NCI-H526 (cell line): ENCODE measurements at places on chromosomes 11 and 22.

GRCh38 chr11:47057365-47057764, 119.3 kb downstream of the ARFGAP2 start:
- DNase-seq = no peak

DNA sequence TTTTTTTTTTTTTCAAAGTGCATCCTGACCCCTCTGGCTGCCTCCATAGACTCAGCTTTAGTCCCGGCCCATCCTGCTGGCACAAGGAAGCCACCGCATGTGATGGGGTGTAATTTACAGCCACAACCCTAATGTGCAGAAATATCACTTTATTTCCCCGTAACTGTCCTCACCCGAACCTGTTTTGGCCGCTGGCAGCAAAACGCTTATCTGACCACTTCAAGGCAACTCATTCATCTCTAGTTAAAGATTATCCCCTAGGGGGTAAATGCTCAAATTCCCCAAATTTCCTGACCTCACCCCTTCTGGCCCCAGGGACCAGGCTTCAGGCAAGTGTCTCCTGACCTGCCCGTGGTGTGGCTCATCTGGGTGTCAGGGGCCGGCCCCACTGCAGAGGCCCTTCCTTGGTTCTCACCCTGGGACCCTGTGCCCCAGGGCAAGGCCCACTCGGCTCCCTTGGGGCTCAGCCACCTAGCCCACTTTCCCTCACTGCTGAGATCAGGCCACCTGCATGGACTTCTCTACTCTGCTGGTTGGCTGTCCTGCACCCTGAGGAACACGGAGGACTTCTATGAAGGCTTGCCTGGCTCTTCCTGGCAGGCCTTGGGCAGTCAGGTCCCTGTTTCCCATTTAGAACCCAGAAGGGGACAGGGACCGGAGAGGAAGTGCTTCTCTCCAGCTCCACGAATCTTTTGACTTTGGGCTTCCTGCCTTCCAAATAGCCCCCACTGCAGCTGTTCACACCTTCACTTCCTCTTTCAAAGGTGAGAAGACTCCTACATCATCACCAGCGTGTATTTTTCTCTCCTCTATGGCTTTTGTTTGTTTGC, 53.3 kb downstream of the WNT11 start:
- DNase-seq = no peak

GRCh38 chr22:50061824-50062355, 3.8 kb upstream of the TTLL8 start:
- DNase-seq = no peak

- DNase-seq = no peak
Measured at GRCh38 chr11:4979036-4979435, 15.6 kb upstream of the OR51L1 start.

DNA sequence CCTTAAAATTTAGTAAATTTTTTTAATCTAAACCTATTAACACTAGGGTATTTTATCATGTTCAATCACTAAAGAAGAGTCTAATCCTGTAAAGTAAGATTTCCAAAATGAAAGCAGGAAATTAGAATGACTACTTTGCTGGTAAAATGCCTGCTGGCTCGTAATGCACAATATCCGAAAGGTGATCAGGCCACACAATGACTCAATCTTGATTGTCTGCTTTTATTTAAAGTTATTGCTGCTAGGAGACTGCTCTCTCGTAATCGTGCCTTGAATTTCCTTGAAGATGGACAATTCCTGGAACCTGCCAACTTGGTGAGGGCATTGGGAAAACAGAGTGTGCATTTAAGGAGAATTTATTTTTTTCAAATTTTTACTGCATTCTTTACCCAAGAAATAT, 1786.5 kb upstream of the RAG2 start:
- no peak for DNase-seq

DNA sequence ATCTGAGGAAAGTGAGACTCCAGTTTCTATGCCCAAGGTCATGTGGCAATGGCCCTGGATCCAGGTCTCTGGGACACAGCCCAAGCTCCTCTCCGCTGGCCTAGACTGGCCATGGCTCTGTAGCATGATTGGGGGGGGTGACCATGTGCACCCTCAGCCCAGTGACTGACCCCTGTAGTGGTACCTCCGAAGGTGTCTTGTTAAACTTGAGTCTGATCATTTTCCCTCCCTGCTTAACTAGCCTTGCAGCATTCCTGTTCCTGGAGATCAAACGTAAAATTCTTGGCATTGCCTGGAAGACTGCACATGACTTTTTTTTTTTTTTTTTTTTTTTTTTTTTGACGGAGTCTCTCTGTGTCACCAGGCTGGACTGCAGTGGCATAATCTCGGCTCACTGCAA, 1116.0 kb downstream of the TBC1D22A start:
- no peak for DNase-seq

GRCh38 chr11:61009392-61010275, 38.2 kb downstream of the CD6 start:
- DNase-seq = no peak

DNA sequence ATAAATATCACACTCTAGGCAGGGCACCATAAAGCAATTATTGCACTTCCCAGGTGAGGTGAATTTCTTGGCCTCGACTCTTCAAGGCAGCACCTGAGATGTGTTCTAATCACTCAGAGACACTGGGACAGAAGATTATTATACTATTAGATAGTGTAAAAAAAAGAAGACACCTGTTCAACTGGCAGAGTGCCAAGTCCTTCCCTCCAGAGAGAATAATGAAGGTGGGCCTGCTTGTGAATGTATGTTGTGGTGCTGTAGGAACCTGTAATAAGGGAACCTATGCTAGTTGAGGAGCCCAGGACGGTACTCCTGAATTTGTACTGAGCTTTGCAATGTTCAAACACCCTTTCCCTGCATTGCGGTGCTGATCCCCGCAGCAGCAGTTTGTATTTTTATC, 107.5 kb downstream of the NXPE2 start:
- DNase-seq = peak; percentile 37

GRCh38 chr11:91513734-91514133, 710.9 kb upstream of the FAT3 start:
- no peak for DNase-seq

- DNase-seq = peak; percentile 36
Measured at GRCh38 chr11:4863876-4864275, 14.9 kb upstream of the OR51S1 start.

- no peak for DNase-seq
Measured at GRCh38 chr11:69156235-69156639, 502 bp downstream of the SMIM38 start.

GRCh38 chr11:68398995-68399851, 61.3 kb upstream of the PPP6R3 start:
- no peak for DNase-seq

DNA sequence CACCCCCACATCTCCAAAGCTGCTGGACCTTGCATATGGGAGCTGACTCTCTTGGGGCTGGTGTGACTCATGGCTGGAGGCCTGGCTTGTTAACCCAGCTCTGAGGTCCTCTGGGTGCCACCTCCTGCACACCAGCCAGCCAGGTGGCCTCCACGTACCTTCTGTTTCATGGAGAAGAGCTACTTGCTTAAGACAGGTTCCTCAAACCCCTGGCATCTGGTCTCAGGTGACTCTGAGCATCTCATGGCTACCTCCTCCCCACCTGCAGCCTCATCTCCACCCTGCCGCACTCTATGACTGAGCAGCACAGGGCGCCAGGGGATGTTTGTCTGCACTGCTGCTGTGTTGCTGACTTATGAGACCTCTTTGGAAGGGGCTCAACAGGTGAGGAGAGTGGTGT, 55.7 kb downstream of the BCR start:
- DNase-seq = no peak

DNA sequence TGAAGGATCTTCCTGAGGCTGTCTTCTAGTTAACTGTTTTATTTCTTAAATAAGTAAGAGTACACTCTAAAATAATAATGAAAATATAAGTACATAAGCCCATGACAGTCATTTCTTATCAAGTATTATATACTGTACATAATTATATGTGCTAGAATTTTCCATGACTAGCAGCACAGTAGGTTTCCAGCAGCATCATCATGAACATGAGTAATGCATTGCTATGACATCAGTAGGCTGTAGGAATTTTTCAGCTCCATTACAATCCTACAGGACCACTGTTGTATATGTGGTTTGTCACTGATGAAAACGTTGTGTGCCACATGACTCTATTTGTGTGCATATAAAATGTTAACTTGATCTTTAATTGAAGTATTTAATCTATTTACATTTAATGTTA, 22.0 kb downstream of the ZNF202 start:
- DNase-seq = no peak

GRCh38 chr11:93655581-93656255, 5.8 kb upstream of the CEP295 start:
- DNase-seq = no peak

- DNase-seq = no peak
Measured at GRCh38 chr11:26626346-26626745, 54.3 kb upstream of the MUC15 start.

- DNase-seq = no peak
Measured at GRCh38 chr22:38984224-38984623, 2.1 kb downstream of the APOBEC3B start.

GRCh38 chr22:20455709-20456063, 18.1 kb upstream of the SCARF2 start:
- no peak for DNase-seq

DNA sequence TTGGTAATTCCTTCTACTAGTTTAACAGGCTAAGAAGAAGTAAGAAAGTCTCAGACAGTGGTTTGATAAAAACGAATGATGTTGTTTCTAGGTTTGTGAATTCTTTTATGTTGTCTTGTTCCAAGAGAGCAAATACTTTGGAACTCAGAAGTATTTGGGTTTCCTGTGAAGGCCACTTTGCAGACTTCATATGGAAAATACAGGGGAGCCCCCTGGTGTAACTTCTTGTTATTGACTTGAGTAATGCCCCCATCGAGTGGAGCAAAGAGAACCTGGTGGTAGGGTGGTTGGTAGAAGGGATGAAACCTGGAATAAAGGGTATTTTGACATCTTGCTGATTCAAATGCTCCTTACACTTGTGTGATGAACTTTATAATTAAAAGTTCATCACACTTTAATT, 40.0 kb upstream of the PTH start:
- DNase-seq = peak; percentile 57

- DNase-seq = no peak
Measured at GRCh38 chr11:34134765-34135164, 29.3 kb downstream of the NAT10 start.

- DNase-seq = peak; percentile 28
Measured at GRCh38 chr22:39496131-39496838, 5.8 kb upstream of the MIEF1 start.

GRCh38 chr11:72617080-72617762, 57.0 kb downstream of the PDE2A start:
- no peak for DNase-seq

GRCh38 chr22:46462726-46463371, 74.6 kb downstream of the CELSR1 start:
- no peak for DNase-seq

- DNase-seq = no peak
Measured at GRCh38 chr11:67007126-67007525, 15.8 kb upstream of the SYT12 start.

- no peak for DNase-seq
Measured at GRCh38 chr11:130999992-131000770, 83.9 kb upstream of the SNX19 start.

DNA sequence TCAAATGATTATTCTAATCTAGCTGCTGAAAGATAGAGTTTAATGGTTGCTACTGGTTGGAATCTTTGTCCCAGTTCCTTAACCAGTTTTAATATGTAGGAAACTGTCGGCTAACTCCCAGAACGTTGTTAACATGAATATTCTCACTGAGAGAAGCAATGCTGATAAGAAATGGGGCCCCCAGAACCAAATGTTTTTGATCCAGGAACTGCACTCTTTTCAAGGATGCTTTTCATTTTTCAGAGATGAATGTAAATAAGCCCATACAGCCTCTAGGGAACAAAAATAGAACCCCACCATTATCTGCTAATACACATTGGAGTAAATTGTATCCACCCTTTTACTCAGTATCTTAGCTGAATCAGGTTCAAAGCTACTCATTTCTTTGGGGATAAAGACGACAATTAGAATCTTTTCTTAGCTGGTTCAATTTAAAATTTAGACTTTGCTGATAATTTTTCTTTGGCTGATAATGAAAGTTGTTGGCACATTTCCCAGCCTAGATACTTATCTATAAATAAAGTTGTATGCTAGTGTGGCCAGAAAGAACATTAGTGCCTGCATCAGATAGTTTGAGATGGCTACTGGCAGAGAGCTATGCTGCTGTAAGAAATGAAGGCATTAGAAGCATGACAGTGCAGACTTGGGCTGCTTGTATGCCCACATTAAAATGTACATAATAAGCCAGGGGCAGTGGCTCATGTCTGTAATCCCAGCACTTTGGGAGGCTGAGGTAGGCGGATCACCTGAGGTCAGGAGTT, 323.3 kb upstream of the PDGFD start:
- no peak for DNase-seq

DNA sequence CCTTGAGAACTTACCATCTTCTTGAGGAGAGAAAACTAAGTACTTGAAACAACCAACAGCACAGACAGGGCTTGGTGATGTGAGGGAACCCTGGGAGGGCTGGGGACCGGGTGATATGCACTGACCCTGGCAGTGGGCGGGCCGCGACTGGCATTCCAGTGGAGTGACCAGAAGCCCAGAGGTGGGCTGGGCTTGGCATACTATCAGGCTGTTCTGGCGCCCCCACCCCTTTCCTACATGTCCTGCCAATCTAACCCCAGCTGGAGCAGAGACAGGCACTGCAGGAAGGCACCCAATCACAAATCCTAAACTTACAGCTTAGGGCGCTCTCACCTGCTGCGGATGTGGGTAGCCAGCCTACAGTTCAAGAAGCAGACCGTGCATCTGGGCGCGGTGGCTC, 54.0 kb upstream of the GCAT start:
- no peak for DNase-seq

- DNase-seq = no peak
Measured at GRCh38 chr11:62025487-62026105, 58.2 kb upstream of the FTH1 start.

GRCh38 chr11:83681031-83681781, 395.0 kb upstream of the CCDC90B start:
- peak; percentile 99 for DNase-seq

GRCh38 chr11:14027525-14027924, 65.0 kb downstream of the SPON1 start:
- DNase-seq = no peak

GRCh38 chr11:39268176-39268690, 2191.2 kb downstream of the LRRC4C start:
- DNase-seq = no peak

DNA sequence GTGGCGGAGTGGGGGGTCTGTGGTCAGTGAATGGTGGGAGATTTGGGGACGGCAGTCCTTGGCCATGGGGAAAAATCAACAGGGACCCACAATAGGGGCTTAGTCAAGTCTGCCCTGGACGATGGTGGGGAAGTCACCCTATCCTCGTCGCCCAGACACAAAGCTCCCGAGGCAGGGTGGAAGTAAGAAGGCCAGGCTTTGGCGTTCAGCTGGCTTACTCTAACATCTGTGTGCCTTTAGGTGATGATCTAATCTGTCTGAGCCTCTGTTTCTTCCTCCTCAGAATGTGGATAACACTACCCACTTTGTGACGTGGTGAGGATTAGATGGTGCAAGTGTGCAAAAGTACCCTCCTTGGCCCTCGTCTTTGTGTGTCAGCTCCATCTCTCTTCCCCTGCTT, 192.2 kb downstream of the ST3GAL4 start:
- no peak for DNase-seq
